ENCODE measurements at places on chromosomes 16 and 17. TPM values are rescaled to one million over a fixed set of nuclear protein-coding genes. Genes with fewer than 3 reads are reported as not detected.

The MT1X gene
- total RNA-seq = 18.4 TPM

The RRAD gene
- 14.9 TPM for total RNA-seq

The NHLRC4 gene
- total RNA-seq = 0.99 TPM

The TNFSF12 gene
- total RNA-seq = 23.8 TPM

The MYL11 gene
- not detected for total RNA-seq

The TBC1D3D gene
- 0.33 TPM for total RNA-seq

The ZG16B gene
- 0.13 TPM for total RNA-seq

The NEUROD2 gene
- not detected for total RNA-seq

The RNF167 gene
- 27.2 TPM for total RNA-seq

The PAQR4 gene
- 3.3 TPM for total RNA-seq

All from smooth muscle cell of the pulmonary artery (primary cell).